Calu3 (cell line): ENCODE measurements at places on chromosomes 2 and 18. TPM values are rescaled to one million over a fixed set of nuclear protein-coding genes. Genes with fewer than 3 reads are reported as not detected.
A peak's percentile ranks its signal among the peaks of the same experiment; 100 is the strongest.

DNA sequence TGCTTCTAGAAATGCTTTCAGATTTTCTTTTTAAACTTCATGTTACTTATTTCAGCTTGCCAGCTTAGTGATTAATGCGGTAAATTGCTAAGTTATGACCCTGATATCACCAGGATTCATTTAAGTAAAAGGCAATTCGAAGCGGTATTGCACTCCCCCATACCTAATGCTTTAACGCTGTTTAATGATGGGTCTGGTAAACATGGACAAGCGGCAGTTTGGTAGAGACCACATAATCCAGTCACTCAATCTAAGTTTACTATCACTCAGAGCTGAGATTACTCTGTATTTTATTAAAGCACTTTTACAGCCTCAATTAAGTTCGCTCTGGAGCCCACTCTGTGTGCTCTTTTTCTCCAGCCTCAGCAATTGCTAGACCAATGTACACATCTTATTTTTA lies 118.2 kb upstream of the SCN7A start:
- no peak for DNase-seq

- no peak for DNase-seq
Observed at GRCh38 chr2:159072795-159073194, 104.4 kb downstream of the TANC1 start.

- DNase-seq = no peak
Observed at GRCh38 chr2:7966032-7966431, 715.8 kb upstream of the ID2 start.

- no peak for DNase-seq
Observed at GRCh38 chr18:74945774-74946545, 263.0 kb downstream of the PTGR3 start.

- DNase-seq = no peak
Observed at GRCh38 chr2:121992700-121993099, 237.2 kb downstream of the TSN start.

GRCh38 chr18:48803951-48804855 lies 146.6 kb downstream of the SMAD7 start:
- no peak for DNase-seq

- DNase-seq = no peak
Observed at GRCh38 chr2:32715391-32715841, 87.6 kb downstream of the TTC27 start.

DNA sequence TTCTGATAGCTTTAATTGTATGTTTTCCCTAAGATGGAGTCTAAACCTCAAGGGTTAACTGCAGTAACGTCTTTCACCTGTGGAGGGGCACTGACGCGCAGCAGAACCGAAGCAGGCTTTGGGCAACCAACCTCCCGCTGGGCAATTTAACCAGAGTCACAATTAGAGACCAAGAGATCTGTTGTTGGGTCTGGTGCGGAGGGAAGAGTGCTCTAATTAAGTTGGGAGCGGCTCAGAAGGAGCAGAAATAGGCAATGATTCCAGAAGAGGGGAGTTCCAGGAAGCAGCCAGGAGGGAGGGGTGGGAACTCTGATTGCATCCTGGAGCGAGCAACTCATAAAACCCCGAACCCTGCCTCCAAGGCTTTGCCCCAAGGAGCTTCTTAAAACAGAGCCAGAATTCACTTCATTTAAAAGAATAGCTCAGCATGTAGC lies 245.8 kb downstream of the PAX3 start:
- DNase-seq = peak; percentile 19

- peak; percentile 3 for DNase-seq
Observed at GRCh38 chr18:42860011-42860410, 255.5 kb downstream of the RIT2 start.

GRCh38 chr18:21759836-21760235 lies 19.2 kb downstream of the MIB1 start:
- no peak for DNase-seq

- DNase-seq = no peak
Observed at GRCh38 chr2:167946441-167946841, 301.0 kb downstream of the STK39 start.

- no peak for DNase-seq
Observed at GRCh38 chr2:215425021-215425782, 10.7 kb downstream of the FN1 start.

DNA sequence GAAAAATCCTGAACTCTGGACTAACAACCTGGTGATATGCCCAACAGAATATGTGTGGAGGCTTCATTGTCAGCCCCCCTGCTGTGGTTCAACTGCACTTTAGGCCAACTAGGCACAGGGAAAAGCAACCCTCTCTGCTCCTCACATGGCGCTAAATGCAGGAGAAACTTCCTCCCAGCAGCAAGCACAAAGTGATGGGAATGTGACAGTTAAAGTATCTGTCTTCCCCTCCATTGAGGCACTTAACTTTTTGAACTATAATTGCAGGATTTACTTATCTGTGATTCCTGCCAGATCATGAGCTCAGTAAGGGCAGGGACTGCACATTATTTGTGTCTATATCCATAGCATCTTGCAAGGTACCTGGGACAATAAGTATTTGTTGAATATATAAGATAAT lies 981.2 kb upstream of the KLHL29 start:
- no peak for DNase-seq

DNA sequence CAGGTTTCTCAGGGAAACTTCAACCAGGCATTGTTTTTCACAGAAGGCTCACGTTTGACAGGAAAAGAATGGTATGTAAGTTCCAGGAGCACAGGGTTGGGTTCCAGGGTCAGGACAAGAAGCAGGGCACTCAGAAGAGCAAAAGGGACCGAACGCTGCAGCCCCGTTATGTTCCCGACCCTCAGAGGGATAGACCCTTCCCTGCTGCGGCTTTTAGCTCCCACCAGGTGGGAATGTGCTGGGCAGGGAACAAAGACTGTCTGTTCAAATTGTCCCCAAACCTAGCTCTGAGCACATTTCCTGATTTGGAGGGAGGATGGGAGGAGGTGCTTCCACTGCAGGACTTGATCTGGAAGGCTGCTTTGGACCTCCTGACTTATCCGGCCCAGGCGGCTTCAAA lies 130.1 kb downstream of the RAB3GAP1 start:
- no peak for DNase-seq

- DNase-seq = no peak
Observed at GRCh38 chr2:146821836-146822316, 1023.0 kb upstream of the ACVR2A start.

GRCh38 chr2:58594762-58595161 lies 353.6 kb upstream of the FANCL start:
- DNase-seq = no peak

DNA sequence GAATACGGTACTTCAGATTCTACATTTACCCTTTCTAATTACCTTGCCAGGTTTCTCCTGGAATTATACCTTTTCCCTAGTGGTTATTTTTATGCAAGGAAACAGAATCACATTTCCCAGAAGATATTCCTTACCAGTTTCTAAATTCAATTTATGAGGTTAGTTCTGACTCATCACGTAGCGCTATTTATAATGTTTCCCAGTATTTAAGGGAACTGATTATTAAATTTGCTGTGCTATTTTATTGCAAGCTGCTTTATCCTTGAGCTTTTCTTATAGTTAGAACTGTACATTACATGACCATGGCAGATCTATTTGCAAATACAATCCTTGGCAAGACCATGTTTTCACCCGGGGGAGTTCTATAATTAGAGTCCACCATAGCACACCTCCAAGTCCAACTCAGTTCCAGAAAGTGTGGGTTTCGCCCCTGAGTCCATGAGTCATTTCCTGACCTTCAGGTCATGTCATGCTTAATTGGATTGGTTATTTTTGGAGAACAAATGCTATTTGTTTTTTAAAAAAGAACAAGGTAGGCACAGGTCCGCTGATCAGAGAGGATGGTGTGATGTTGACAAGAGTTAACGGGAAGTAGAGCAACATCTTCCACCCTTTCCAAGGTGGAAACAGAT lies 126.6 kb downstream of the ZNF532 start:
- no peak for DNase-seq

GRCh38 chr2:179338681-179339080 lies 74.0 kb upstream of the SESTD1 start:
- no peak for DNase-seq

- no peak for DNase-seq
Observed at GRCh38 chr2:42721898-42722297, 42.0 kb downstream of the OXER1 start.

GRCh38 chr2:177818412-177818811 lies 254.2 kb downstream of the PDE11A start:
- no peak for DNase-seq

GRCh38 chr2:136131484-136131960 lies 13.6 kb upstream of the CXCR4 start:
- no peak for DNase-seq

DTNA gene
- total RNA-seq = 9.0 and 10.9 TPM in 2 replicates

VSNL1 gene
- total RNA-seq = not detected in 2 replicates

RAMP1 gene
- 9.6 and 9.8 TPM in 2 replicates for total RNA-seq

LBX2 gene
- total RNA-seq = 3.0 and 3.5 TPM in 2 replicates

CCDC148 gene
- total RNA-seq = 4.3 and 5.1 TPM in 2 replicates

VWA3B gene
- total RNA-seq = not detected in 2 replicates

TBR1 gene
- 0.07 and 0.34 TPM in 2 replicates for total RNA-seq

NAT8 gene
- total RNA-seq = not detected in 2 replicates

CDH7 gene
- not detected in 2 replicates for total RNA-seq

GREB1 gene
- 0.54 and 0.90 TPM in 2 replicates for total RNA-seq

SLC38A11 gene
- total RNA-seq = 0.57 and 1.6 TPM in 2 replicates

LRATD1 gene
- 14.2 and 15.4 TPM in 2 replicates for total RNA-seq
